BE2C (cell line): ENCODE measurements at places on chromosomes 13 and 19.

DNA sequence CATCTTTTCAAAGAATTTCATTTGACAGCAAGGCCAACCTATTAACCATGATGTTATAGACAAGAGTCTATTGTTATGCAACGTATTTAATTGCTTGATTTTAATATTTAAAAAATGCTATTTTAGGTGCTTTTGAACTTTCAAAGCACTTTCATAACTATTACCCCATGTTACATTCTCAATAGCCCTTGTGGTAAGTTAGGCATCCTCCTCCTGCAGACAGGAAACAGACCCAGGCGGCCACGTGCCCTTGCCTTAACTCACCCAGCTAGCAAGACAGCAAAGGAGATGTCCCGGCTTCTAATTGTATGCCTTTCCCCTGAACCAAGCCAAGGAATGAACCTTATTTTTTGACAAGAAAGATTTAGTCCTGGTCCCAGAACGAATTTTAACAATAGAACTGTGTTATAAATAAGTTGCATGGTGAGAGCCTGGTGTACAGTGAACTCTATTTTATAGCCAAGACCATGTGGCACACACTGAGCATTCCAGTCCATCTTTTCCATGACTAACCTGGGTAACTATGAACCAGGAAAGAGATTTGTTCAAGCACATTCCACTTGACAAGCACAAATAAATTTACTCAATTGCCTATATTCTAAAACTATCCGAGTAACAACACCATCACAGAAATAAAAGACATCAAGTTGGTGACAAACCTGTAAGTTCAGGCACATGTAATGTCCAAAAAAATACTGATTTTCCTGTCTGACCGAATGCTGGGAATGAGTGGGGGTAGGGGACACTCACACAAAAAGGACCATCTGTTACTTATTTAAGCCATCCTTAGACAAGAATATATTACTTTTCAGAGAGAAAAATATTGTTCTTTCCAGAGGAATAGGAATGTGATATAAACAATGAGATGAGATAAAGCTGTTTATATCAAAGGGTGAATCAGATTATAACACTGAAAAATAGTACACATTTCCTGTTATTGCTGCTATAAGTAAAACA, 163.0 kb downstream of the EFNB2 start:
- DNase-seq, result no peak

DNA sequence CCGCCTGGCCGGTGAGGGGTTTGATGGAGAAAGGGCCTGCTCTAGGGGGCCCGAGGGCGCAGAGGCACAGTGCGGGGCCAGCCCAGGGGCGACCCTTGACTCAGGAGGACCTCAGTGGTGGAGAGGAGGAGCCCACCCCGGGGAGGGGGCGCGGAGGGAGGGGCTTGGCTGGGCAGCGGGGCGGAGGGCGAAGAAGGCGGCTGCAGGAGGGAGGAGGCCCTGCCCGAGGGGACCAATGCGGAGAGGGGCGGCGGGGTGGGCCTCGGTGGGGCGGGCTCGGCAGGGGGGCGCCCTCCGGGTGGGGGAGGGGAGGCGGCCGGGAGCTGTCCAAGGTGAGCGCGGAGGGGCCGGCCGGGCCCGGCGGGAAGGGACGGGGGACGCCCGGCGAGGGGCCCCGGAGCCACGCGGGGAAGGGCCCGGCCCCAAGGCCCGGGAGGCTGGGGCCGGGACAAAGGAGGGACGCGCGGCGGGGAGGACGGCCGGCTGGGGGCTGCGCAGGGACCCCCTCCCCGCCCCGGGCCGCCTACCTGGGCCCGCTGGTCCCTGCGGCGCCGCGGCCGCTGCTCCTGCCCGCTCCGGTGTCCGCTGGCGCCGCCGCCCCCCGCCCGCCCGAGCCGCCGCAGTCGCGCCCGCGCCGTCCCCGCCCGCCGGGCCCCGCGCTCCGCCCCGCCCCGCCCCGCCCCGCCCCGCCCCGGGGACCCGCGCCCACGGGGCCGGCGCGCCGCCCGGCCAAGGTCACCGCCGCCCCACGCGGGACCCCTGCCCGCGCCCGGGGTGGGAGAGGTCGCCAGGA, at the start of gene DIRAS1:
Gene DIRAS1, minus strand, starts transcription at position 596 of the 793 bp plus-strand sequence. CDS start 3,566 bp downstream, outside the sequence.
- peak; percentile 54 for DNase-seq

GRCh38 chr13:36795463-36795862, 23.6 kb upstream of the RFXAP start:
- DNase-seq, result no peak

DNA sequence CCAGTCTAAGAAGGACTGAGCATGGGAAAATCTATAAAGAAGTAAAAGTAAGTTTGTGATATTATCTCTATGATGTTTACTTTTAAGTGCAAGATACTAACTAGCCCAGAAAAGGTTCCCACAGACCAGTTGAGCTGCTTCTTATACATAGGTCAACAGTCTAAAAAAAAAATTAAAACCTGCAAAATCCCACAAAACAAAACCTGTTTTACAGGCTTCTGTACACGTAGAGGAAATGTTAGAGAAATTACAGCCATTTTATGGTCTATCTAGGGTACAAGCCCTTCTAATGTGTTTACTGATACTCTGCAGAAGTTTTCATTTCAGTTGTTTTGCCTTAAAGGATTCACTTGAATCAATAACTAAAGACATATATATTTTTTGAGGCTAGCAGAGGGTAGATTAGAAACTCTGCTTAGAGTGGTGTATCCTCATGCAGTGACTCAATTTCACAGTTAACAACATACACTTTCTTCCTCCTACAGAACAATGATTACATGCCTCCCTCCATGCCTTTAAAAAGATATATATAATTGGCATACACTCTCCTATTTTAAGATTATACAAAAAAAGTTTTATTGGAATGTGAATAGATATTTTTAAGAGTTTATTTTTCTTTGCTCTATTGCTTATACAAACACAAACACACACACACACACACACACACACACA, 43.9 kb downstream of the CAB39L start:
- DNase-seq, result no peak

DNA sequence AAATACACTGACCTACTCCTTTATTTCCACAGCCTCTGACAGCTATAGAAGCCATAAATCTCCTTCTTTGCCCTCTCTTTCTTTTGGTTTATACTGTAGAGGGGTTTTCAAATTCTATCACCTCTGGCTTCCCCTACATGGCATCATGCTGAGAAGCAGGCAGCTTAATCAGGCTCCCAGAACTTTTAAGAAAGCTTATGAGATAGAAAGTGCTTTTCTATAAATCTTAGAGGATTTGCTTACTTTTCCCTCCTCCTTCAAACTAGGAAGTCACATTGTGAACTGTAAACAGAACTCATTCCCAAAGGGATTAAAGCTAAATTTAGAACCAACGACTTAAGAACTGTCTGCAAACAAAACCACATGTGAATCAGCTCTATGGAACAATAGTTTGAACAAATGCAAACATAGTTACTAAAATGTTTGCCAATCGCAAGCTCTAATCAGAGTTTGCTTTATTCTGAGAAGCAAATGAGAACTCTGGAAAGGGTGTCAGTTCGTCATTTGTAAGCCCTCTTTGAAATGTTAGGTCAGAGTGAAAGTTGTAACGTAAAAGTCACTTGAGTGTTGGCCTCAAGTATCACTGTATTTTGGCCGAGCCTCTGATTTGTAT, 344.1 kb downstream of the RFC3 start:
- no peak for DNase-seq

- DNase-seq, result peak; percentile 43
Measured at GRCh38 chr13:30872685-30873461, 33.2 kb upstream of the MEDAG start.
